ENCODE measurements at places on chromosomes 4 and X.

DNA sequence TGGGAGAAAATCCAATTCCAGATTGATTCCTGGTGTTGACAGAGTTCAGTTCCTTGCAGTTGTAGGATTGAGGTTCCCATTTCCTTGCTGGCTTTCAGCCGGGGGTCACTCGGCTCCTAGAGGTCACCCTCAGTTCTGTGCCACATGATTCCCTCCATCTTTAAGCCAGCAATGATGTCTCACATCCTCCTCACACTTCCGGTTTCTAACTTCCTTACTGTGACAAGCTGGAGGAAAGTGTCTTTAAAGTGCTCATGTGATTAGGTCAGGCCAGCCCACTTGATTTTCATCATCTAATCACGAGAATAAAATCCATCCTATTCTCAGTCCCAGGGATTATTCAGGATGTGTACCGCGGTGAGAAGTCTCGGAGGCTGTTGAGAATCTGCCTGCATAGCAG is 19.4 kb upstream of the SMIM31 start:
- DNase-seq, result no peak

DNA sequence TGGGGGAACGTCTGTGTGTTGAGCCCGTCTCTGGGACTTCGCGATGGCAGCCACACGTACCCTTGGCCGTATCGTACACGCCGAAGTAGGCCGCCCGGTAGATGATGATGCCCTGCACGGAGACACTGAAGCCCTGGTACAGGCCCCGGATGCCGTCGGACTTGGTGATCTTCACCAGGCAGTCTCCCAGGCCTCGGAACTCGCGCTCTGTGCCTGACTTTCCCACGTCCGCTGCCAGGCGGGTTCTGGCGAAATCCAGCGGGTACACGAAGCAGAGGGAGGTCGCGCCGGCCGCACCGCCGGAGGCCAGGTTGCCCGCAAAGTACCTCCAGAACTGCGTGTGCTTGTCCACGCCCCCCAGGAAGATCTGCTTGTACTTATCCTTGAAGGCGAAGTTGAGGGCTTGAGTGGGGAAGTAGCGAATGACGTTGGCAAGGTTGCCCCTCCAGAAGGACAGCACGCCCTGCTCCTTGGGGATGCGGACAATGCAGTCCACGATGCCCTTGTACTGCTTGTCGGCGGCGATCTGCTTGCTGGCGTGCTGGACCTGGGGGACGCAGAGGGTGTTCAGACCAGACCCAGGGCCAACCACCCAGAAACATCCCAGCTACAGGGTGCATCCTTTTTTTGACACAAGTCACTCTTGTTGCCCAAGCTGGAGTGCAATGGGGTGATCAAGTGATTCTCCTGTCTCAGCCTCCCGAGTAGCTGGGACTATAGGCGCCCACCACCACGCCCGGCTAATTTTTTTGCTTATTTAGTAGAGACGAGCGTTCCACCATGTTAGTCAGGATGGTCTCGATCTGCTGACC is 2.5 kb downstream of the SLC25A6 start:
- DNase-seq, result no peak

- DNase-seq, result no peak
Measured at GRCh38 chrX:129359269-129359668, 164.0 kb downstream of the SMARCA1 start.

DNA sequence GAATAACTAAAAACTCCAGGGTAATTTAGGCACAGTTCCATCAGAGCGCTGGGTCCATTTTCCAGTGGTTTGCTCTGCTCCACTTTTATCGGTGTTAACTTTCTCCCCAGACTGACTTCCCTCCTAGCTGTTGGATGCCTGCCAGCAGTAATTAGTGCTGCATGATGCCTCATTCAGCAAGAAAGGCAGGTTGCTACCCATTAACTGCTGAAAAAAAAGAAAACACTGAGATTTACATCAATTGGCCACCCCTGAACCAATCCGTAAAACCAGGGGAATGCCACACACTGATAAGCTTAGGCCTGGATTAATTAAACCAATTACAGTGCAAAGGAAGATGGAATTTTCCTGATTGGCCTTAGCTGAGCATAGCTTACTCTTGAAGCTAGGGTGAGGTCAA is 182.4 kb upstream of the CXXC4 start:
- DNase-seq, result no peak

GRCh38 chr4:73725985-73726384 is 14.4 kb upstream of the CXCL8 start:
- no peak for DNase-seq

- no peak for DNase-seq
Measured at GRCh38 chrX:80011522-80011921, 3.0 kb upstream of the TBX22 start.

GRCh38 chr4:19254486-19254885 is 997.2 kb upstream of the SLIT2 start:
- no peak for DNase-seq

- no peak for DNase-seq
Measured at GRCh38 chr4:12875640-12876243, 608.4 kb downstream of the RAB28 start.

- DNase-seq, result no peak
Measured at GRCh38 chr4:91198951-91199350, 1071.8 kb downstream of the CCSER1 start.

- DNase-seq, result no peak
Measured at GRCh38 chr4:35463251-35463952, 780.9 kb downstream of the ARAP2 start.

GRCh38 chrX:54044877-54045338 is 635 bp upstream of the PHF8 start:
- no peak for DNase-seq

- DNase-seq, result no peak
Measured at GRCh38 chr4:172050911-172051310, 237.7 kb downstream of the GALNTL6 start.

GRCh38 chrX:15617111-15617510 is 16.4 kb upstream of the ACE2 start:
- DNase-seq, result no peak

DNA sequence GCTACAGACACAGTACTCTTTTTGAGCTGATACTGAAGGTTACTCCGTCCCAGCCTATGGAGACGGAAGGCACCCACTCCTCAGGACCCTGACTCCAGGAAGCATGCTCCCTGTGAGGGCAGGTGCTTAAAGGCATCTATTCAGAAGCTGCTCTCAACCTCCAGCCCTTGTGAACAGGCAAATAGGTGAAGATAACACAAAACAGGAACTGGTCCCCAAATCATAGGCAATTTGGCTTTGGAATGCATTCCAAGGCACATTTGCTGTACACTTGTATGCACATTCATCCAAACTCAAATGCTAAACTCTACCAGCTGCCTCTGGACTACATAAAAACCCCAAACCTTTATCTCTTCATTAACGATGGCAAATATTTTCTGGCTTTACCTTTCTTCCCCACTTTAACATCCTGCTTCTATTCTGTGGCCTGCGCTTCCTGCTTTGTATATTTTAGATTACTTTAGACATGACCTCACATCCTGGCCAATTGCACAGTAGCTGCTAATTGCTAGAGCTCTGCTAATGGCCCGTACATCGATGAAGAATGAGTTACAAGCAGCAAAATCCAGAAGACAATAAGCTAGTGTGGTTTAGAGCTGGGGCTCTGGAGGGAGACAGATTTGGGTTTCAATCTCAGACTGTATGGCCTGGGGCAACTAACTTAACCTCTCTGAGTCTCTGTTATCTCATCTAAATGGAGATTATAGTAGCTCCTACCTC is 3.2 kb downstream of the SEL1L3 start:
- peak; percentile 27 for DNase-seq

GRCh38 chr4:142155347-142155746 is 519.0 kb downstream of the IL15 start:
- no peak for DNase-seq

GRCh38 chr4:177356206-177356605 is 46.5 kb downstream of the NEIL3 start:
- DNase-seq, result no peak

DNA sequence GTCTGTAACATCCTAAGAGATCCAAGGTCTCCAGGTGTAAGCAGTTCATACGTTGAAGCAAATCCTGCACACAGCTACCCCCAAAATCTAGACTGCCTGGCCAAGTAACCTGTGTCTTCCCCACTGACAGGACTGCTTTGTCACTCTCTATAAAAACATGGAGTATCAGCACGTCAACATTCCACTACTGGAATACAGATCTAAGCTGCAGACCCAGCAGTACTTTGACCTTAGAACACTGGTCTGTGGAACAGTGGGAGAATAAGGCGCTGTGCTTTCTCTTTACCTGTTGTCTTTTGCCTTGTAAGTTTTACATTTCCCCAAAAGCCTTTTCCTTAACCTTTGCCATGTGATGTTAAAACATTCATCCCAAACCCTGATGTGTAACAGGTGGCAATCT is 137.4 kb downstream of the JADE1 start:
- DNase-seq, result no peak

DNA sequence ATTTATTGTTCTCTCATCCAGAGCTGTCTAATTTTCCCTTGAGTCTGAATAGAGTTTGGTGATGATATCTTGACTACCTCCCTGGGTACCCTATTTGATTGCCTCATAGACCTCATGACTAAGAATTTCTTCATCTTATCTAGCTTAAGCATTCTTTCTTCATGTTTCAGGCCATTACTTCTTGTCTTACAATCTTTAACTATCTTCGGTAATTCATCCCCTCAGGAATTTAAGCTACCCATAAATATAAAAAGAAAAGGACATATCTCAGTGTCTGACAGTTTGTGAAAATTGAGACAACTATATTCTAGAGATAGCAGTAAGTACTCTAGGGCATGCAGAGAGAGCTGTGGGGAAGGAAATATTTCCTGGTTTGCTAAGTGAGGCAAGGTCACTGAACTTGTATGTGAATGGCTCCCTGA is 466.1 kb upstream of the GRID2 start:
- DNase-seq, result no peak

DNA sequence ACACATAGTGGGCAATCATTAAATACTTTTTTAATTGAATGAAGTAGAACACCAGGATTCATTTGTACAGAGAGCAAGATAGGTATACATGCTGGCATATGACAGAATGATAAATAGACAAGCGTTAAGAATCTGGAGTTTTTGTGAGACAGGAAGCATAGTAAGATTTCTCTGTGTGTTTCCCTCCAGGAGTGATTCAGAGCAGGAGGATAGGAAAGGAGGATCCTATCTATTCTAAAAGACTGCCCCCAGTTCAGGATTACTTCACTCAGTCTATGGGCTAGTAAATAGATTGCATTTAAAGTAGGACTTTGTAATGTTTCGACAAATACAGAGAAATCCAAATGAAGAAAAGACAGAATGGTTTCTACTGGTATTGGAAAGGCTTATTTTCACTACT is 423.7 kb downstream of the PDGFC start:
- no peak for DNase-seq

DNA sequence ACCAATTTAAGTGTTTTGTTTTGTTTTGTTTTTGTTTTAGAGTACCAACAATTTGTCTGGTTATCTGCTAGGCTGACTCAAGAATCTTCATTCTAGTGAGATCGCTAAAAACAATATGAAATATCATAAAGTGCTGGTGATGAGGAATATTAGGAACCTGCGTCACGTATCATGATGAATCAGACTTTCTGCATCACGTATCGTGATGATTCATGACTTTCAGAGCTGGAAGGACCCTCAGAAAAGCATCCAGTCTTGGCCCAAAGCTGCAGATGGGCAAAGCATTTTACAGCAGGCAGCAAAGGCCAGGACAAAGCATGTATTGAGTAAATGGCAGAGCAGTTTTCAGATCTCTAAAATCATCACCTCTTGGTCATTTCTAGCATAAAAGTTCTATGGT is 278.0 kb upstream of the BOD1L1 start:
- no peak for DNase-seq

DNA sequence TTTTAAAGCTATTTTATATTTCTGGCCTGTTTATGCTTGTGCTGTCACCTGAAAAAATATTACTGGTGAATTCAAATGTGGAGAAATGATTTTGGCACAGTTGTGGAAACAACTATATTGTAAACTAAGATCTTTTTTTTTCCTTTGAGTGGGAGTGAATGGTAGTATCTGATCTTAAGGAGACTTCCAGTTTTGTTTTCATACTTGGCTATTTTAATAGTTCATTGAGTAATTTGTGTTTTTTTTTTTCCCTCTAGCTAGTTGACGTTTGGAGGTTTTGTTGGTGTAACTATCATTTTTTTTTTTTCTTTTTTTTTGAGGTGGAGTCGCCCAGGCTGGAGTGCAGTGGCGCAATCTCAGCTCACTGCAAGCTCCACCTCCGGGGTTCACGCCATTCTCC is 10.5 kb downstream of the STAG2 start:
- DNase-seq, result no peak

GRCh38 chr4:184419976-184420375 is 54.4 kb downstream of the IRF2 start:
- no peak for DNase-seq

DNA sequence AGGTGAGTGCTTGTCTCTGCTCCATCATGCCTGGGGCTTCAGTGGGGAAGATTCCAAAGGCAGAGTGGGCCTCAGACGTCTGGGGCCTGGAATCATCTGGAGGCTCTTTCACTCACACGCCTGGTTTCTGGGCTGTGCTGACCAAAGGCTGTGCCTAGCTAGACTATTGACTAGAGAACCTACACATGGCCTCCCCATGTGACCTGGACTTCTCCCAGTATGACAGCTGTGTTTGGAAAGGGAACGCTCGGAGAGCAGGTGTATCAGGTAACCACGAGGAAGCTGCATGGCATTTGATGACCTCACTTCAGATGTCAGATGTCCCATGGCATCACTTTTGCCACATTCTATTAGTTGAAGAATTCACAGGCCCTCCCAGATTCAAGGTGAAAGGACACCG is 51.0 kb downstream of the ADGRL3 start:
- DNase-seq, result no peak

- DNase-seq, result no peak
Measured at GRCh38 chrX:67648361-67648760, 104.5 kb downstream of the AR start.

- DNase-seq, result no peak
Measured at GRCh38 chr4:22170353-22170752, 221.8 kb upstream of the KCNIP4 start.

- no peak for DNase-seq
Measured at GRCh38 chrX:4451591-4451990, 738.1 kb upstream of the PRKX start.

- DNase-seq, result peak; percentile 3
Measured at GRCh38 chrX:100895365-100896075, 21.4 kb upstream of the NOX1 start.

DNA sequence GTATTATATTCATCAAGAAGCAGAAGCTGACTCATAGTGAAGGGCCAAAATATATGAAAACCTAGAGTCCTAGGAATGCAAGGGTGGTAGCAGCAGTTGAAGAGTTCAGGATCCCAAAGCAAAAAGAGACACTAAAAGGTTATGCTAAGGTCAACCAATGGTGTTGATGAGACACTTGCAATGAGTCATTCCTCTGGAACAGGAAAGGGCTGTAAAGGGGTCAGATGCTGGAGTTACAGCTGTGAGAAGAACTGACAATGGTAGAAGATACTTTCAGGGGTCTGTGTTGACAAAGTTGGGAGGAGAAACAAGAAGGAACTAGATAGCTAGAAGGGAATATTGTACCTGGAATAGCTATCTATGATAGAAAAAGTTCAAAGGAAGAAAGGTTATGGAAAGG is 47.5 kb downstream of the ZGRF1 start:
- DNase-seq, result no peak

GRCh38 chrX:42546800-42547199 is 231.2 kb downstream of the PPP1R2C start:
- no peak for DNase-seq

Data from T-cell (primary cell).